ENCODE measurements at places on chromosomes 4 and X.

DNA sequence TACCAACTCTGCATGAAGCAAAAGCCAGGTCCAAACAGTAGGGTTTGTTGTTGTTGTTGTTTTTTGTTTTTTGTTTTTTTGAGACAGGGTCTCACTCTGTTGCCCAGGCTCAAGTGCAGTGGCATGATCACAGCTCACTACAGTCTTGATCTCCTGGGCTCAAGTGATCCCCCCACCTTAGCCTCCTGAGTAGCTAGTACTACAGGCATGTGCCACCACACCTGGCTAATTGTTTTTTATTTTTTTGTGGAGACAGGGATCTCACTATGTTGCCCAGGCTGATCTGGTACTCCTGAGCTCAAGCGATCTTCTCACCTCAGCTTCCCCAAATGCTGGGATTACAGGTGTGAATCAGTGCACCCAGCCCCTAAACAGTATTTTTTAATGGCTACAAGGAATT is 6.2 kb downstream of the S100P start:
- DNase-seq = no peak

DNA sequence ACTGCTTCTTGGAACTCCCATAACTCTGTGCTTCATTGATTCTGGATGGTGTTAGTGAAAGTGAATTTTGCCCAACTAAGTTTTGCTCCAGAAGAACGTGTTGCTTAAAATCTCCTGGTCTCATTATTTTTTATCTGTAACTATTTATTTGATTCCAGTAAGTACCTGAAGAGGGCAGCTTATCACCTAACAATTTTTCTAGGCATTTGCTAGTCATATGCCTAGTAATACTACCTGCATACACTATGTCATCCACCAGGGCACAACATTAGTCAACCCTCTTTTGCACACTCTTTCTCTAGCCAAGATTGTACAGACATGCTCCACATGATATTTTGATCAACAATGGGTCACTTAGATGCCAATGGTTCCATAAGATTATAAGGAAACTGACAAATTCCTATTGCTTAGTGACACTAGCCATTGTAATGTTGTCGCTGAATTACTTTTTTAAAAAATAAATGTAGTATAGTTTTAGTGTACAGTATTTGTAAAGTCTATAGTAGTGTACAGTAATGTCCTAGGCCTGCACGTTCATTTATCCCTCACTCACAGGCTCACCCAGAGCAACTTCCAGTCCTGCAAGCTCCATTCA is 499.9 kb upstream of the AADAT start:
- no peak for DNase-seq

DNA sequence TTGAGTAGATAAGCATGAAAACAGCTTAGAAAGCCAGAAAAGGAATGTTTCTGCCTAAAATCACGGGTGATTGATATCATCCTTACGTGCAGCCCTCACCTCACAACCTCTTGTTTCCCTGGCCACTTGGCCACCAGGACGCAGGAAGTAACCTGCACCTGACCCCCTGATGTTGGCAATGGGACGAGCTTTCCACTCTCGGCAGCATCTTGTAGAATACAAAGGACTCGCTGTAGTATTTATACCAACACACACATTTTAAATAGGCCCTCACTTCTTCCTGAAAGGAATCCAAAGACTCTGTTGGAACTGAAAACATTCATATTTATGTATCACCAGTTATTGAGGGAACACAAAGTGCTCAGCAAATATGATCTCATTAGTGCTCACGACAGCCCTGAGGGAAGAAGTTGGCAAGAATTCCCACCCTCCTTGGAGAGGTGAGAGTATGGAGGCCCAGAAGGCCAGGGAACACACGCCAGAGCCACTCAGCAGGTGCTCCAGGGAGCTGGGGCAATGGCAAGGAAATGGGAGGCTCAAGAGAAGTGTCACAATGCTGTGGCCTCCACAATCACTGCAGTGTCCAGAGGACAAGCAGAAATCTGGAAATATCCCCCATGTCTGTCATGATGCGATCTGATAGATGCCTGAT is 103.3 kb upstream of the KIT start:
- DNase-seq = no peak

- no peak for DNase-seq
Measured at GRCh38 chr4:105469736-105470135, 4.1 kb downstream of the PPA2 start.

DNA sequence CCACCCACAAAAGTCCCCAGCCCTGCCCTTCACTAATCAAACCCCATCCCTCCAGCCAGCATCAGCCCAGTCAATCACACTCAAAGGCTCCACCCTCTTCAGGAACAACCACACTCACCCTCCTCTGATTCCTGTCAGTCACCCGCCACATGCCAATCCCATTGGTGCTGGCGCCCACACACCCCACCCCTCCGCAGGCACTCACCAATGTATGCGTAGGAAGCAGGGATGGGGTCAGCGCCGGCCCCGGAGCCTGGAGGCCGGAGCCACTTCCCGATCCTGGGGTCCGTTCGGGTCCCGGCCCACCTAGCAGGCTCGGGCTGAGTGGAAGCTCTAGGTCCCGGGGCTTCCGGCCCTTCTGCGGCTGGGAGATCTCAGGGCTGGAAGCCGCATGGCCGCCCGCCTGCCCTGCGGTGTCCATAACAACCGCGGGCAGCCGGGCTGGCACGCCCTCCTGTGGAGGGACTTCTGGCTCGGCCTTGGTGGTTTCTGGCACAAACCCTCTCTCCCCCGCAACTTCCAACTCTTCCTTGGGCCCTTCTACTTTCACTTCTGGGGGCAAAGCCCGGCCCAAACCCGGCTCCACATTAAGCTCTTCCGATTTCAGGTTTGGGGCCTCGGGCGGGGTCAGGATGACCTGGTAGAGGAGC is 7.9 kb upstream of the CFP start:
- DNase-seq = no peak

DNA sequence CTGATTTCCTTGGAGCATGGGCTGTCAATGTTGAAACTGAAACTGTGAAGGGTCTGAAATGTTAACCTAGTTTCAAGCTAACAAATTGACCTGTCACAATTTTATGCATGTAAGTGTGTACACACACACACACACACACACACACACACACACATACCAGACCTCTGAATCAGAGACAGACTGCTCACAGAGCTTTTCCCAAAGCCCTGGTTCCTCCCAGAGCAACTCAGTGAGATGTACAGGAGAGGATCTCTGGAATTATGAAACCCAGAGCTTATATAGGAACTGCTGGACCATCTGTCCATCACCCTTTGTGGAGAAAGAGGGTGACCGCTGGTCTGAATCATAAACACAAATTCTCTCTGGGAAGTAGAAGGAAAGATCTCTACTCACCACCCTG is 228.1 kb upstream of the PRPS2 start:
- no peak for DNase-seq

DNA sequence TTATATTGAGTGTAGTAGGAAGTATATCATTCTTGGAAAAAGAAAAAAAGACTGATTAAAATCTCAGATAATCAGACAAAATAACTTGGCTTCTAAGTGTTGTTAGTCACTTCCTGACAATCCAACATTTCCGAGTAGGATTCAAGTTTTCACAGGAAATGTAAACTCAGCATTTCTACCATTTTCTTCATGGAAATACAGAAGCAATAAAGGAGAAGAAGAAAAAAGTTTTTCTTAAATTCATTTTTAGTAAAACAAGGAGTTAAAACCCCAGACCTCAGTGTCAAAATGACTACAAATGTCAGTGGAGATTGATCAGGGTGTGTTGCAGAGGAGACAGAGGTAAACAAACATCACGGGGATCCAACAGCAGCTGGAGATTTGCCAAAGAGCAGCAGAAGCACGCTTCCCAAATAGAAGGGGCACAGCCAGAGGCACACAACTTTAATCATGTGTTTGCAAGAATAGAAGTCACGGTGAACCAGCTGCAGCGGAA is 129.3 kb upstream of the FAM9B start:
- DNase-seq = no peak

GRCh38 chrX:133056341-133056740 is 40.6 kb downstream of the USP26 start:
- DNase-seq = no peak

GRCh38 chr4:114465766-114466165 is 132.8 kb upstream of the UGT8 start:
- no peak for DNase-seq

DNA sequence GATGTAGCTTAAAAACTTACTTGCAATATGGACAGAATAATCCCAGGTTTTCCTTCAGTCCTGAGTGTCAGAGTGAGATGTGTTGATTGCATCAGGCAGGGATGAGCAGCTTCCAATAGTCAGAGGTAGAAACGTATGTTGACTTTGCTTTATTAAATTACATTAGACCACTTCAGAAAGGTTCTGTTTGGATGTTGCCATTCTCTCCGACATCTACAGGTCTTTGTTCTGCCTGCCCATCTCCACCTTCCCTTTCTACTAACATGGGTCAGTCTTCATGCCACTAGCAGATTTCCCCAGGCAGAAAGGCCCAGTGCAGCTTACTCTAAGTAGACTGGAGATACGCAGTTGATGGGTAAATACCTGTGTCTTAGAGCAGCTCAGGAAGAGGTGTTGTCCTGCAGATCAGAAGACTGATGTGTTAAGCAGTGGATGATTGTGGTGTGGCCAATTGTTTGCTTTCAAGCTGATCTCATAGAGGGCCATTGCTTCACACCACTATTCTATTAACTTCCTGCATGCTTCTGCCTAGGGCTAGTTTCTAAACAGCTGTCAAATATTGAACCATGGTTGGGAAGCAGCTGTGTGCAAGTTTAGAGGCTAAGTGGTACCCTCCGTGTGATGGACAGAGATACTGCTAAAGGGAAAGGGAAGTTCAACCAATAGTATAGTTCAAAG is 1.8 kb downstream of the FRMPD4 start:
- DNase-seq = no peak

GRCh38 chr4:122673252-122673651 is 52.4 kb upstream of the IL21 start:
- no peak for DNase-seq

DNA sequence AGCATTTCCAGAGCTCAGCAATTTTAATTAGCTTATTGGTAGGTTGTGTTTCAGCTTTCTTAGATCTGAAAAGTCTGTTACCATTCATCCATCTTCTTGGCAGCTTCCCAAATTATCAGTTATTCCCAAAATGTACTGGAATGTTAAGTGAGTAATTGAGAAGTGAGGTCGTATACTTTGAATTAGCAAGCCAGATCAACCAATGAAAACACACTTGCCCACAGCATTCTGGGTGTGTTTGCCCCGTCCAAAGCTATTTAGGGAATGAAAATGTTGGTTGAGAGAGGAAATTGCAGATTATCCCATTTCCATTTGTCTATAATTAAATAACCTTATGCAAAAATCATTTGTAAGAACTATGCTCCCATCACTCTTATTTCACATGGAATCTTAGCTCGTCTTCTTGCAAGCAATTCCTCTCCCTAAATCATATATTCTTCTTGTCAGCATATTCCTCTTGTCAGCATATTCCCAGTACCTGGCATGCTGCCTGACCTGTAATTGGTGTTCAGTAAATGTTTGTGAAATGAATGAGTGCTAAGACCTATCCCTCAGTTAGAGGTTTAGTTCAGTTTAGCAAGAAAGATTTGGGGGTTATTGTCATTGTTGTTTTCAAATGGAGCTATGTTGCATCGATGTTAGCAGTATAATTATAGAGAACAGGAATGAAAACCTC is 23.3 kb upstream of the ANTXR2 start:
- no peak for DNase-seq
